ENCODE measurements at places on chromosomes 6 and 20.

GRCh38 chr6:56347526-56347925, 100.1 kb upstream of the COL21A1 start:
- DNase-seq = no peak

DNA sequence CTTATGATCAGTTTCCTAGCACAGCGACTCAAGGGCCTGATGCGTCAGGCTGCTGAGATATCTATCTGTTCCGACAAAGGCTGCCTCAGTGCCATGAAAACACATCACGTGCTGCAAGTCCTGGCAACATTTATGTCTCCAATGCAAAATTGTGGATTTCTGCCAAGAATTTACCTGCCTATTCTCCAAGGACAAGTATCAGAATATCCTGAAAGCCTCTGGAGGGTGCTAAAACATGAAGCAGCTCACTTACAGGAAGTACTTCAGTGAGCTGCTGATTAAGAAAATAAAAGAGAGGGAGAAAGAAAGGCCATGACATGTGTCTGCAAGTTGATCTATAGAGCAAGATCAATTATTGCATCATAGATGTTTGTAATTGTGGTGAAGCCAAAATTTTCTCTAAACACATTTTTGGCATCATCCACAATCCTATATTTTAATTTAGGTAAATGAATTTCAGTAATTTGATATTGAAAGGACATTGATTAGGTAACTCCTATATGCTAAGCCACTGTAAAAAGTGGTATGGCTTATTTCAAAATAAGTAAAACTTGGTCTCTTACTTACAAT, 25.8 kb upstream of the TPBG start:
- no peak for DNase-seq

DNA sequence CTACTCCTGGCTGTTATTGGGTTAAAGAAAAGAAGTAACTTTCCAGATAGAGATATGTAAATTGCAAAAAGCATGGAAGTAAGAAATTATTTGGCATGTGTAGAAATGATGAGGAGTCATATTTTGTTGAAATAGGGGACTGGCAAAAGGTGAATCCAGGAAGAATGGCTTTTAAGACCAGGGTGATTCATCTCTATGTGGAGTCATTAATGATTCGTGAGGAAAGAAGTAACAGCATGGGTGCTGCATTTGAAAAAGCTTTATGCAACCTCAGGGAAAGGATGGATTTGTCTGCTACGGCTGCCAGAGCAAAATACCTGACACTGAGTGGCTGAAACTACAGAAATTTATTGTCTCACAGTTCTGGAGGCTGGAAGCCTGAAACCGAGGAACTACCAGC, 14.8 kb upstream of the SYNE1 start:
- no peak for DNase-seq

- DNase-seq = no peak
These were observed 39.0 kb upstream of the AAR2 start for GRCh38 chr20:36197271-36197670.

DNA sequence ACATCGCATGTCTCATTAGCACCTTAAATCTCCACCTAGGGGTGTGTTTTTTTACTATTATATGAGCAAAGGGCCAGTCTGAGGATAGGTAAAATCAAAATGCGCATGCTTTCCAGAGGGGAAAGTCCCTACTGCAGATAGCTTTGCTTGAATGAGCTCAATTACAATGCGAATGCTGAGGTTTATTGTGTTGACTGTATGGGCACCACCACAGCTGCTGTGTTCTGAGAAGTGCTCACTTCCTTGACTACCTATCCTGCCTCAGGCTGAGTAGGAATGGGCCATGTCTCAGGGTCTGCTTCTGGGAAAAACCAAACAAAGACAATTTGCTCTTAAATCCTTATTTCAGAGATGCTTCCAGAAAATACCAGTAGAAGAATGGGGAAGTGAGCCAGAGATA, 36.6 kb downstream of the MOCS1 start:
- DNase-seq = no peak

DNA sequence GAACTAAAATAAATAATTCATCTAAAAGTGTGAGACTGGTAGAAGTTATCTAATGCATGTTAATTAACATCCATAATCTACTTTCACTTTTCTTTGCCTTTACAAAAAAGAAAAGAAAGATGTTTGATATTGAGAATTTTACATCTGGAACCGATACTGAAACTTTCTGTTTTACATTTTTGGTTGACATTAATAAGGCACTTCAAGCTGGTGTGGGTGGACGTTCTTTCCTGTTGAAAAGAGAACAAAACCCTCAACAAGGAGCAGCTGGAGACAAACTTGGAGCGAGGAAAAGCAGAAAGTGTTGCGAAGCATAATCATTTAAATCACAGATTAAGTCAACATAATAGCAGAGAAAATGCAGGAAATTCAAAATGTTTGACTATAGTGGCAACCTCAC, 575.2 kb upstream of the ADGRB3 start:
- DNase-seq = no peak

GRCh38 chr6:27752038-27752885, 159.9 kb downstream of the OR2B2 start:
- DNase-seq = no peak

- DNase-seq = no peak
These were observed 24.1 kb downstream of the LRFN2 start for GRCh38 chr6:40563111-40563510.

DNA sequence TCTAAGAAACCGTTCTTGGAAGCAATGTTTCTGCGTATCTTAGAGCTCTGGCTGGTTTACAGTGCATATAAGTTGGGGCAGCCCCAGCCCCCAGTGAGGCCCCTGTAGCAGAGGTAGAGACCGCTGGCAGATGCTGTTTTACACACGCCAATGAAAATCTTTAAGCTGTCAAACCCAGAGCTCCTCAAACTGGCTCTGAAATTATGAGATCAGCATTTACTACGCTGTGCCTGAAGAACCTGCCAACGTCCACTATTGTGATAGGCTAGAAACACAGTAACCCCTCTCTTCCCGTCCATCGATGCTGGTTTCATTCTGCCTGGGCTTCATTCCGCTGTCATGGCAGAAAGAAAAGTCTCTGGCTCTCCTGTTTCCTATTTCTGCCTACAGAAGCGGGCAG, 160.6 kb downstream of the SMOC2 start:
- DNase-seq = no peak

DNA sequence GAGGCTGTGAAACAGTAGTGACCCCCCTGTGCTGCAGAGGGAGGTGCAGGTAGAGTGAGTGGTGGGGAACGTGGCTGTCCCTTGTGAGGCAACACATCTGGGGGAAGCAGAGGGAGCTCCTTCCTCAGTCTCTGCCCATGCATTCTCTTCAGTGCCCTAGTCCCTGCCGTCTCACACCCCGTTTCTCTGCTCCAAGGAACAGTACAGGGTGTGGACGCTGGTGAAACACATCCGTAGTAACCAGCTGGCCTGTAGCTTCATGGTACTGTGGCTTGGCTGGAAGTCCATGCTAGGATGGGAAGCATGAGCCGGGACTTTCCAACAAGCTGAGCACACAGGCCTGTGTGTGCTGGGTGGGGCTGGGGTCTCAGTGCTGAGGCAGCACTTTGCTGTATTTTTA, 25.4 kb upstream of the CST3 start:
- no peak for DNase-seq

DNA sequence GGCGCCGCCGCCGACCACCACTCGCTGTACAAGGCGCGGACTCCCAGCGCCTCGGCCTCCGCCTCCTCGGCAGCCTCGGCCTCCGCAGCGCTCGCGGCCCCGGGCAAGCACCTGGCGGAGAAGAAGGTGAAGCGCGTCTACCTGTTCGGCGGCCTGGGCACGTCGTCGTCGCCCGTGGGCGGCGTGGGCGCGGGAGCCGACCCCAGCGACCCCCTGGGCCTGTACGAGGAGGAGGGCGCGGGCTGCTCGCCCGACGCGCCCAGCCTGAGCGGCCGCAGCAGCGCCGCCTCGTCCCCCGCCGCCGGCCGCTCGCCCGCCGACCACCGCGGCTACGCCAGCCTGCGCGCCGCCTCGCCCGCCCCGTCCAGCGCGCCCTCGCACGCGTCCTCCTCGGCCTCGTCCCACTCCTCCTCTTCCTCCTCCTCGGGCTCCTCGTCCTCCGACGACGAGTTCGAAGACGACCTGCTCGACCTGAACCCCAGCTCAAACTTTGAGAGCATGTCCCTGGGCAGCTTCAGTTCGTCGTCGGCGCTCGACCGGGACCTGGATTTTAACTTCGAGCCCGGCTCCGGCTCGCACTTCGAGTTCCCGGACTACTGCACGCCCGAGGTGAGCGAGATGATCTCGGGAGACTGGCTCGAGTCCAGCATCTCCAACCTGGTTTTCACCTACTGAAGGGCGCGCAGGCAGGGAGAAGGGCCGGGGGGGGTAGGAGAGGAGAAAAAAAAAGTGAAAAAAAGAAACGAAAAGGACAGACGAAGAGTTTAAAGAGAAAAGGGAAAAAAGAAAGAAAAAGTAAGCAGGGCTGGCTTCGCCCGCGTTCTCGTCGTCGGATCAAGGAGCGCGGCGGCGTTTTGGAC, 2.0 kb downstream of the SOX4 start:
- DNase-seq = no peak

DNA sequence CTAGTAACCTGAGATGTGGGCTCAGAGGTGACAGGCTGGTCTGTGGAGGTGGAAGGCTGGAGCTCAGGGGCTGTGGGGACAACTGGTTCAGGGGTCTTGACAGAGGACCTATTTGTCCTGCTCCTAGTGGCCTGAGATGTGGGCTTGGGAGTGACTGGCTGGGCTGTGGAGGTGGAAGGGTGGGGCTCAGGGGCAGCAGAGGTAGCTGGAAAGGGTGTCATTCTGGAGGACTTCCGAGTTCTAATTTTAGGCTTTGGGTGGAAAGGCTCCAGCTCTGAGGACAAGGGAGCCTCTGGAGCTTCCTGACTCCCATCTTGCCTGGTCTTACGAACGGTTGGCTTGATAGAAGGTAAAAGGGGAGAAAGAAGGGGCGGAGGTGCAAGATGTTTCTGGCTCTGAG, 11.5 kb downstream of the MDC1 start:
- DNase-seq = no peak

DNA sequence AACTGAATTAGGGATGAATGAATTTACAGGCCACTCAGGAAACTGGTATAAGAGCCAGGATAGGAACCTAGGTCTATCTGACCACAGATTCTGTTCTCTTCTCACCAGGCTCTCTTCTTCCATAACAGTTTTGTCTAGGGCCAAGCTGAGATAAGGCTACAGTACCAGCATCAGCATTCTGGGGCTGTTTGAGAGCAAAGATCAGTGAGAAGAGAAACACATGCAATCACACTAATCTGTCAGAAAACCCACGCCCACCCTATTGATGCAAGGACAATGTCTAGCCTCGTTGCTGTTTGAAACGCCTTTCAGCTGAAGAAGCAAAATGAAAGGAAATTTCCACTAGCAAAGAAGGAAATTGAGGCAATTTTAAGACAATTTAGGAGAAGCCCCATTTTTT, 137.7 kb downstream of the LCA5 start:
- no peak for DNase-seq

DNA sequence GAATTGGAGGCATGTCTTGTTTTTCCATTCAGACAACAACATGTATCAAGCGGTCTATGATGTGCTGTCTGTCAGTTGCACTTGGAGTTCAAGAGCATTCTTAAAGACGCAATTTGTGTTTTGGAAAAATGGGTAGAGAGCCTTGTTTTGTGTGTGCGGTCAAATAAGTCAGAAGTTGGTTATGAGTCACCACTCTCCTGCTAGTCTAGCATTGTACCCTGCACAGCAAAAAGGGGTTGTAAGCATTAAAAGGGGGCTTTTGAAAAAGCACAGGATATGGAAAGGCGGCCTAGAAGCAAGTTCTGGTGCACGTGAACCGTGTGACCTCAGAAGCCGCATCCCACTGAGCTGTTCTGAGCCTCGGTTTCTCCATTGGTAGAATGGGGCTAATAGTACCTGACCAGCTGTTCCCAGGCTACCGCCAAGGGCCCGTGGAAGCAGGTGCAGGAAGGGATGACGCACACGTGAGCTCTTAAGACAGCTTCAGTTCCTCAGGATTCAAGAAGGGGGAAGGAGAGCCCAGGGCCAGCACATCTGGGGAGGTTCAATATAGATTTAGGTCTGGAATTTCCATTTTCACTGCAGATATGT, 61.6 kb upstream of the SNX9 start:
- DNase-seq = peak; percentile 20

- no peak for DNase-seq
These were observed 212.3 kb upstream of the SYNDIG1 start for GRCh38 chr20:24257171-24257570.

- no peak for DNase-seq
These were observed 134.7 kb downstream of the FAM83B start for GRCh38 chr6:54981276-54981609.

DNA sequence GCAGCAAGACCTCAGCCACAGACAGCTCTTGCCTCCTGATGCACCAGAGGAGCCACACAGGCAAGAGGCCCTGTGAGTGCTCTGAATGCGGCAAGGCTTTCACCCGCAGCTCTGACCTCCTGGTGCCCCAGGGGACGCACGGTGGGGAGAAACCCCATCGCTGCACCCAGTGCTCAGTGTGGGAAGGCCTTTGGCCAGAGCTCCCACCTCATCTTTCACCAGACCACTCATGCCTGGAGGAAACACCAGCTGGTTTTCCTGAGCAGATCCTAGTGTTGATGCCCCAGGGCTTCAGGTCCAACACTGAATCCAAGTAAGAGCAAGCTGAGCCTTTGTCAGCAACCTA, 37.0 kb upstream of the XRN2 start:
- no peak for DNase-seq

DNA sequence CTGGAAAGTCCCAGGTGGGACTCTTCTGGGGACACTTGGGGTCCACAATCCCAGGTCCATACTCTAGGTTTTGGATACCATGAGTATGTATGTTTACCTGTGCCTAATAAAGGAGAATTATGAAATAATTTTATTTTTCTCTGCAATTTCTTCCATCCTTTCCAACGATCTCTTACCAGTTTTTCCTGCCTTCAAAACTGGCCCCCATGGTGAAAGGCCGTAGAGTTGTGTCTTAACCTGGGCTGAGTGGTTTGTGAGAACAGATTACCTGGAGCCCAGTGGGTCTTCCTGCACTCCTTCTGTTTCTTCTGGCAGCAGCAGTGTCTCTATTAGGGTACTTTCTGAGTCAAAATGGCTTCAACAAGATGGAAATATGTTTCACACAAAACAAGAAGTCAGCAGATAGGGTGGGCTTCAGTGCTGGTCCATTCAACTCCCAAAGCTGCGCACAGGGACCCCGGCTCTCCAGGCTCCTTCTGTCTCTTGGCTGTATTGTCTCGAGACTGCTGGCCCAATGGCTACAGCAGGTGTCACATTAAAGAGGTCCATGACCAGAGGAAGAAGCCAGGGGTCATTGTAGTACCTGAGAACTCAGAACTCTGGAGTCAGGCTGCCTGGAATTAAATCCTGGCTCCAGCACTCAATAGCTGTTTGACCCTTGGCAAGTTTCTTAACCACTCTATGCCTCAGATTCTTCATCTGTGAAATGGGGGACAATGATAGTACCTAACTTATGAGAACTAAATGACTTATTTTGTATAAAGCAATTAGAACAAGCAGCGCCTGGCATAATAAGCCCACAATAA, 10.5 kb upstream of the RBCK1 start:
- no peak for DNase-seq

GRCh38 chr6:161532536-161532935, 258.7 kb upstream of the AGPAT4 start:
- DNase-seq = no peak

Measured in stimulated activated CD4-positive, alpha-beta T cell treated with anti-CD3 and anti-CD28 coated beads, TNF-alpha, amount 100 ng/mL, for 1 hour (primary cell).